Activated naive CD4-positive, alpha-beta T cell (primary cell): ENCODE measurements at places on chromosomes 5 and 9.
A peak's percentile ranks its signal among the peaks of the same experiment; 100 is the strongest.

DNA sequence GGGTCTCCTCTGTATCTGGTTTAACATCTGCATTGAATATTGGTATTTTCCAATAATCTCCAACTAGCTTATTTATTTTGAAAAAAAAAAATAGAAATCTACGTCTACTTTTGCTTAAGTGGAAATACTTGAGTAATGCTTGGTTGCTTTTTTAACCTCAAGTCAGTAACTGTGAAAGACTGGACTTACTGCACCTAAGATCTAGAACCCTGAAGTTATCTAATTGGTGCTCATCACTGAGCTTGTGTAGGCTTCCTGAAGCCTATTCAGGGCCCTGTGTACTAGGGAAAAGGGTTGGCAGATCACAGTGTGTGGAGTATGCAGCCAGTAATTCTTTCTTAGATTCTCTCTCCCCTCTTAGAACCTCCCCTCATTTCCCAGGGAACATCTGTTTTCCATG lies 16.2 kb downstream of the SLC1A1 start:
- no peak for DNase-seq

DNA sequence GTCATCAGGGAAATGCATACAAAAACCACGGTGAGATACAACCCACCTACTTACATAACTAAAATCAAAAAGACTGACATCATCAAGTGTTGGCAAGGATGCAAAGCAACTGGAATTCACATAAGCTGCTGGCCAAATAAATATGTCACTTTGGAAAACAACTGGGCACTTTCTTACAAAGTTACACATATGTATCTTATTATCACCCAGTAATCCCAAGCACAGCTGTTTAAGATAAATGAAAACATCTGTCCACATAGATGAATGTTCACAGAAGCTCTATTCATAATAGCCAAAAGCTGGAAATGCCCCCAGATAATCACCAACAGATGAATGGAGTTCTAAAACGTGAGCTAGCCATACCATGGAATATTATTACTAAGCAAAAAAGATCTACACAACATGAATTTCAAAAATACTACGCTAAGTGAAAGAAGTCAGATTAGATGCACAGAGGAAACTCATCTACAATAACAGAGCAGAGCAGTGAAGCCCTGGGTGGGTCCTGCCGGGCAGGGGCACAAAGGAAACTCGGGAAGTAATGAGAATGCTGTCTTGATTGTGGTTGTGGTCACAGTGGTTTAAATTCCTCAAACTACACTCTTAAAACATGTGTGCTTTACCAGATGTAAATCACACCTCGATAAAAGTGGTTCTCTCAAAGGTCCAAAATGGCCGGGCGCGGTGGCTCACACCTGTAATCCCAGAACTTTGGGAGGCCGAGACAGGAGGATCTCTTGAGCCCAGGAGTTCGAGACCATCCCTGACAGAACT lies 8.5 kb downstream of the CAMSAP1 start:
- DNase-seq = no peak

- no peak for DNase-seq
Measured at GRCh38 chr5:96113170-96113939, 151.7 kb upstream of the ELL2 start.

DNA sequence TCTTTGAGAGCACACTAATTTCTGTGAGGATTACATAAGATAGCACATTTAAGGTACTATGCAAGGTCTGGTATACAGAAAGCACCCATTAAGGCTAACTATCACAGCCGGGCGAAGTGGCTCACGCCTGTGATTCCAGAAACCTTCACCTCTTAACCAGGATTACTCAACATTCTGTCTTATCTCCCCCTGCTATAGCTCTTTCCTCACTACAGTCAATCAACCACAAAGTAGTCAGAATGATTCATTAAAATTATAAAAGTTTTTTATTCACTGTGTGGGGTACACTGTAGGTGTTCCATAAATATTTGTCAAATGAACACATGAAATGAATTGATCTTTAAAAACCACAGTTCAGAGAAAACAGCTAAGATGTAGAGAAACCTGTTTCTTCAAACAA lies 48.7 kb downstream of the CHD1 start:
- no peak for DNase-seq

DNA sequence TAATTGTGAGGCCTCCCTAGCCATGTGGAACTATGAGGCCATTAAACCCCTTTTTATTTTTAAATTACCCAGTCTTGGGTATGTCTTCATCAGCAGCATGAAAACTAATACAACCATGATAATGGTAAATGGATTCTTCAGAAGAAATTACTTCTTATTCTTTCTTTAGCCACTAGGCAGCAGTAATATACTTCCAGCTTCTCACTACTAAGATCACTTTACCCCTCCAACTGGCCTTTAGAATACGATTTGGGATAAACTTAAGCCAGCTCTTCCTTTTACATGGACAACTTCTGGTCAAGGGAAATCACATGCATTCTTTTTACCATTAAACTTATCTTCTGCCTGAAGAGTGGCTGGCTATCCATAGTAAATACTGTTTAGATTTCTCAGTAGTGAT lies 355.4 kb downstream of the MAN2A1 start:
- no peak for DNase-seq

DNA sequence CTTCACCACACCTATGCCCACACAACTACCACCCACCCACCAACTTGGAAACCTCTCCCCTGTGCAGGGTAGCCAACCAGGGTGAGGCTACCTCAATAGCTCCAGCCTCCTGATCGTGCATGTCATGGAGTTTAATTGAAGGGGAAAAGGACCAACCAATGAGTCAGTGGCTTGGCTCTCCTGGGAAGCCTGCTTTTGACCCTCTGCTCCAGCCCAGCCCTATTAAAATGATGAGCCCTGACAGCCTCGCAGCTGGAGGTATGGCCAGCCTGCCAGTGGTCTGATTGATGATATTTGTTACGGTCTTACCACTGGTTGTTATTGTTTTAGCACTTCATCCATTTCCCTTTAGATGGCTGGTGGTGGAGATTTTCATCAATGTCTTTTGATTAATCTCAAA lies 280.4 kb downstream of the SH3GL2 start:
- no peak for DNase-seq

- DNase-seq = no peak
Measured at GRCh38 chr5:90287036-90287435, 122.5 kb downstream of the CETN3 start.

- no peak for DNase-seq
Measured at GRCh38 chr9:91012933-91013841, 211.6 kb downstream of the SYK start.

- DNase-seq = no peak
Measured at GRCh38 chr9:982394-983230, 6.2 kb downstream of the DMRT3 start.

DNA sequence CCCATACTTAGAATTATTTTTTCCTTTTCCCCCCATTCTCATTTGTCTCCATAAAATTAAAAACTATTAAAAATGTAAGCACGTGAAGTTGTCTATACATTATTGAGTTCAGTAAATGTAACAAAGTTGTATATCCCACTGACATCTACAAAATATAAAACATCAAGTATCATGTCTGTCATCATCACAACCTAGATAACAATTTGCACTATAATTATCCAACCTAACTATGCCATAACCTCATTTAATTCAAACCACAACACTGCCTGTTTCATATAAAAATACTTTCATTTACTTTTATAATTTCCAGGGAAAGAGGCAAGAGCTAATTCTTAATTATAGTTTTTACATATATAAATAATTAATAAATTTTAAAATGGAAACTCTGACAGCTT lies 9.1 kb downstream of the EFNA5 start:
- DNase-seq = no peak

DNA sequence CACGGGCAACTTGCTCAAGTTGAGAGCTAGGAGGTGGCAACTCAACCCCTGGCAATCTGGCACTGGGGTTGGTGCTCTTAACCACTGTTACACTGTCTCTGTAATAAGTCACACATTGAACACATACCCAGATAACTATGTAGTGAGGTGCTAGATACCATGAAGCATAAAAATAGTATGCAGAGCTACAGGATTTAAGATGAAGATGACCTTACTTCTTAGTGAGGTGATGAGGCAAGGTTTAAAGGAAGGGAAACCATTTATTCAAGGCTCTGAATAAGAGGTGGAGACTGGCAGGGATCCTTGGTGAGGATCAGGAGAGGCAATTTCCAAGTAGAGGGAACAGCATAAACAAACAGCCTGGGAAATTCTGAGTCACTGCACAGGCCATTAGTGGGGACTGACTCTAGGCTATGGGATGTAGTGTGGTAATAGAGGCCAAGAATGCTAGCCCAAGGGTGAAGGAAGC lies 67.6 kb upstream of the NR3C1 start:
- no peak for DNase-seq

- no peak for DNase-seq
Measured at GRCh38 chr5:172111852-172112225, 76.2 kb downstream of the STK10 start.

- DNase-seq = no peak
Measured at GRCh38 chr9:87546704-87547103, 49.0 kb downstream of the DAPK1 start.

DNA sequence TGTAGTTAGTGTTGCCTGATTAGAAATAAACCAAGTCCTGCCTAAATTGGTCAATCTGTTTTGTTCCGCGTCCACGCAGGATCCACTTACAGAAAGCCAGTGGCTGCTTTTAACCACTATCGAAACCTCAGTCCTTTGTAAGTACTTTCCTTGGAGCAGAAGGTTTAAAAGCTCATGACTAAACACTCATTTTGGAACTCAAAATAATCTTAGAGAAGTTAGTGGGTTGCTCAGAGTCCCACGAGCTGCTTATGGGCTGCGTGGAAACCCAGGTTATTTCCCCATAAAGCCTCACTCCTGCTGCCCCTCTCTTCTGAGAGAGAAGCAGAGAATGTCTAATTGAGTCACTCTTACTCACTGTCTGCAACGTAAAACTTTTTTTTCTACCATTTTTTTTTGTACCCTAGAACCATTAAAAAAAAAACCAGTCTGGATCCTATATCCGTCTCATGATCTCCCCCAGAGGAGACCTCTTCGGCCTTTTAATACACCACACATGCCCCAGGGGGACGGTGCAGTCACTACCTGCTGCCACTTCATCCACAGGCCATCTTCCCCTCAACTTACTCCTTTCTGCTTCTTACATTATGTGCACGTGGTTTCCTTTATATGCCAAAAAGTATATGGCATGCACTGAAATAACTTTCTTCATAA lies 7.6 kb downstream of the BASP1 start:
- no peak for DNase-seq

- no peak for DNase-seq
Measured at GRCh38 chr9:109499631-109500410, 1.7 kb upstream of the PTPN3 start.

- DNase-seq = no peak
Measured at GRCh38 chr9:70639853-70640814, 225.7 kb upstream of the KLF9 start.

DNA sequence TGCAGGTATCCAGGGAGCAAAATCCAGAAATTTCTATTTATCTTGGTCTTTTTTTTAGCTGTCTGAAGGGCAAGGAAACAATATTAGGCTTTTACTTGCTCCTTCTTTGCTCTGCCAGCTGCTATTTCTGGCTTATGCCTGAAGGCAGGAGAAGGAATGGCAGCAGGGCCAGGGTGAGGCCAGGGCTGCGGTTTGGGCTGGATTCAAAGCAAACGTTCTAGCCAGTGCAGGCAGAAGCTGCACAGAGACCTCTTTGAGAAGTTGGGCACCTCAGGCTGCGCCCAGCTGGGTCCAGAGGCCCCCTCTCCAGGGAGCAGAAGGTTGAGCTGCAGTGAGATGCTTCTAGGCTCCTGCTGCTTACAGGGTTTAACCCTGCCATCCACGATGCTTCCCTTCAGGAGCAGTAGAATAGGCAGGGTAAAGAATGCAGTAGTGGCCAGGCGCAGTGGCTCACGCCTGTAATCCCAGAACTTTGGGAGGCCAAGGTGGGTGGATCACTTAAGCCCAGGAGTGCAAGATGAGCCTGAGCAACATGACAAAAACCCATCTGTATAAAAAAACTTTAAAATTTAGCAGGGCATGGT lies 201.2 kb downstream of the ADCY2 start:
- no peak for DNase-seq

GRCh38 chr5:176822793-176823481 lies 12.6 kb downstream of the UNC5A start:
- no peak for DNase-seq

GRCh38 chr9:73030370-73031030 lies 77.6 kb upstream of the ALDH1A1 start:
- DNase-seq = no peak

- DNase-seq = no peak
Measured at GRCh38 chr9:33952066-33952465, 96.6 kb downstream of the UBAP2 start.

DNA sequence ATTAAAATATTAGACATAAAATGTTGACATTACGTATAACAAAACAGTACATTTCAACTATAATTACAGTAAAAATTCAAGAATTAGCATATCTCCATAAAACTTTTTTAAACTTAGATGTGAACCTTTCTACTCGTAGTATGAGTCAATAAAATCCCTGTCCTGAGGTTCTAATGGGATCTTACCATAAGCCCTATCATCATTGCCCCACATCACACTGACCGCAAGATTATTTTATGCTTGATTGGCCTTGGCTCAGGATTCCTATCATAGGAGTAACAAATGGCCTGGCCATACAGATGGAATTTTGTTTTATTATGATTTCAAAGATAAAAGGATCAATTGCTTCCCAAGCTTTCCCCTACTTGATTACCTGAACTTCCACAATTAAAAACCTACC lies 238.3 kb downstream of the MEF2C start:
- DNase-seq = no peak

GRCh38 chr9:106700676-106701075 lies 162.3 kb upstream of the ZNF462 start:
- no peak for DNase-seq

DNA sequence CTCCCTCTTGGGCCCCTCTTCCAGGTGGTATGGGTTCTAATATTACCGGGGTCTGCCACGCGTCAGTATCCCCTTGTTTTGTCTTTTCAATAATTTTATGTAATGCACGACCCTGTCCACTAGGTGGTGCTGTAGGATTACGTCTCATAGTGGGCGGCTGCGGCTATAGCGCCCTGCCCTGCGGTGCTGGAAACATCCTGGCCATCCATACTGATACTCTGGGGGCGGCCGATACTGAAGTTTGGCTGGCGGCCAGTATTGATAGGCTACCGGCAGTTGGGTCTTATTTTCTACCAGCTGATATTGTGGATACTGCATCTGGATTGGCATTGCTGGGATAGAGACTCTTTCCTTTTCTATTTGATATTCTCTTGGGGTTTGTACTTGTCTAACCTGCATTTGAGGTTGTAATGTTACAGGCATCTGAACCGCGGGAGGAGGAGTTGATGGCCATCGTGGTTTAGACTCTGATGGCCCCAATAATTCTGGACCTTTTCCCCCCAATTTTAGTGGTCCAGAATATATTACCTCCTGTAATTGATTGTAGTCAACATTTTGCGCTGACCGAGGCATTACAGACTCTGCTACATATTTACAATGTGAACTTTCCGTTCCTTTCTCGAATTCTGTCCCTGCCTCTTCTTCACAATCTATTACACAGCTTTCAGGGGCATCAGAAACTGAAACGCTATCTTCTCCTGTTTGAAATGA lies 3.3 kb upstream of the TMEM141 start:
- DNase-seq = peak; percentile 35

DNA sequence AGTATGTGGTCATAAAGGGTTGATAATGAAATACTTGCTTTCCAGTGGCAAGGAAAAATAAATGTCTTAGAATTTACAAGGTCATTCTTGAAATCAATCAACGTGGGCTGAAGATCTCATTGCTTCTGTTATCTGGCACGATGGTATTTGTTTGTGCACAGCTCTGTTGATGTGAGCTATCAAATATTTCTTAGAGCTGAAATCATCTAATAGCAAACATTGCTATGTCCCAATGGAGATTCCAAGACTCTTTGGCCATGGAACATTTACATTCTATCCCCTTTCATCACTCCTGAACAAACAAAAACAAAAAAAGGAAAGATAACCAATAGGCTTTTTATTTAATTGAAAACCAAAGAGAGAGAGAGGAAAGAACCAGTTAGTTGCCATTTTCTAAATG lies 111.5 kb upstream of the CCDC152 start:
- DNase-seq = no peak
